ENCODE measurements at places on chromosomes 13 and 19. TPM values are rescaled to one million over a fixed set of nuclear protein-coding genes. Genes with fewer than 3 reads are reported as not detected.

CEP89 gene
- total RNA-seq = 49.9 TPM

ZSCAN22 gene
- total RNA-seq = 2.6 TPM

RNF17 gene
- not detected for total RNA-seq

DDX39A gene
- total RNA-seq = 128 TPM

NLRP4 gene
- total RNA-seq = not detected

CFAP97D2 gene
- not detected for total RNA-seq

COX7A1 gene
- not detected for total RNA-seq

BORCS8 gene
- 8.7 TPM for total RNA-seq

PSG7 gene
- 0.07 TPM for total RNA-seq

POU2F2 gene
- 0.37 TPM for total RNA-seq

CACNG8 gene
- total RNA-seq = 1.1 TPM

RELB gene
- 51.4 TPM for total RNA-seq
